ENCODE measurements at places on chromosomes 13 and 19.

GRCh38 chr19:56291867-56292266, 19.3 kb downstream of the EDDM13 start:
- DNase-seq = no peak

DNA sequence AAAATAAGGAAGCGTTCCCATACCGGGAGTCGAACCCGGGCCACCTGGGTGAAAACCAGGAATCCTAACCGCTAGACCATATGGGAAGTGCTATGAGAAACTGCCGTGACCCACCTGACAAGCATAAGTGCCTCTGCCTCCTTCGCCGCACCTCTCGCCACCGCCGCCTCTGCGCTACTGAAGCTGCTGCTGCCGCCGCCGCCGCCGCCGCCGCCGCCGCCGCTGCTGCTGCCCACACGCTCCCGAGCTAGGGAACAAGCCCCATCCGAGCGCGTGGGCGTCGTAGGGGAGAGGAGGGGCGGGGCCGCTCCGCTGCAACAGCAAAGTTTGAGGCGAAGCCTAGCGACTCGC, 610 bp upstream of the WBP4 start:
- DNase-seq = peak; percentile 84

GRCh38 chr19:19321141-19321577, 530 bp downstream of the MAU2 start:
- no peak for DNase-seq

GRCh38 chr19:37987356-37988332, 80.6 kb downstream of the SIPA1L3 start:
- no peak for DNase-seq

- DNase-seq = peak; percentile 94
These were observed 4.2 kb upstream of the RPL18A start for GRCh38 chr19:17855280-17856152.

DNA sequence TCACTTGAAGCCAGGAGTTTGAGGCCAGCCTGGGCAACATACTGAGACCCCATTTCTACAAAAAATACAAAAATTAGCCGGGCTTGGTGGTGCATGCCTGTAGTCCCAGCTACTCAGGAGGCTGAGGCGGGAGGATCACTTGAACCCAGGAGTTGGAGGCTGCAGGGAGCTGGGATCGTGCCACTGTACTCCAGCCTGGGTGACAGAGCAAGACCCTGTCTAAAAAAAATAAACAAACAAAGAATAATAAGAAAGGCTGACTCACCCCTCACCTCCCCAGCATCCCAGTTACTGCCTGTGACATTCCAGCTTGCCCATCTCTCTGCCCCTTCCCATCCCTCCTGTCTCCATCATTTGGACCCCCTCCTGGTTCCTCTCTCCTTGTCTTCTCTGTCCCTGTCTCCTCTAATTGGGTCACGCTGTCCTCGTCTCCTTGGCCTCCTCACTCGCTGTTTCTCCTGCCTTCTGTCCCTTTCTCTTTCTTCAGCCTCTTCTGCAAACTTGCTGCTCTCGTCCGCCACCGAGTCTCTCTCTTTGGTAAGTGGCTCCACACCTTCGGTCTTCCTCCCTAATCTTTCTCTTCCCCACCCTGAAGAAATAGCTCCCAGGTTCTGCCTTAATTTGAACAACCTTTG, 77.7 kb downstream of the RYR1 start:
- DNase-seq = no peak

DNA sequence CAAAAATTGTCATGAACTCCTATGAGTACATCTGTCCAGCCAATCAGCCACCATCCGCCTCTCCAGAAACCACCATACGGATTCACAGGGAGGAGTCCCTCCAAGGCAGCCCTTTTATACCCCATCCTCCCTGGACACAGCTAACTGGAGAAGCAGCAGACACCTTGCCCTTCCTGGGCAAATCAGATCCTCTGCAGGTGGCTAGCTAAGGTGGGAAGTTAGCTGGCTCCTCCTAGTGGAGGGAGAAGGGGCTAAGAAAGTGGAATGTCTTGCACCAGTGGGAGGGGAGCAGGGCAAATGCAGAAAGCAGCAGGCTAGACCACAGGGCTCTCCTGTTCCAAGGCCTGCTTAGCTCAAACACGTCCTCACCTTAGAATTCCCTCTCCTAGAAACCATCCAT, 46.2 kb upstream of the UQCRFS1 start:
- DNase-seq = no peak

GRCh38 chr13:50393628-50394027, 378.4 kb downstream of the KCNRG start:
- no peak for DNase-seq

DNA sequence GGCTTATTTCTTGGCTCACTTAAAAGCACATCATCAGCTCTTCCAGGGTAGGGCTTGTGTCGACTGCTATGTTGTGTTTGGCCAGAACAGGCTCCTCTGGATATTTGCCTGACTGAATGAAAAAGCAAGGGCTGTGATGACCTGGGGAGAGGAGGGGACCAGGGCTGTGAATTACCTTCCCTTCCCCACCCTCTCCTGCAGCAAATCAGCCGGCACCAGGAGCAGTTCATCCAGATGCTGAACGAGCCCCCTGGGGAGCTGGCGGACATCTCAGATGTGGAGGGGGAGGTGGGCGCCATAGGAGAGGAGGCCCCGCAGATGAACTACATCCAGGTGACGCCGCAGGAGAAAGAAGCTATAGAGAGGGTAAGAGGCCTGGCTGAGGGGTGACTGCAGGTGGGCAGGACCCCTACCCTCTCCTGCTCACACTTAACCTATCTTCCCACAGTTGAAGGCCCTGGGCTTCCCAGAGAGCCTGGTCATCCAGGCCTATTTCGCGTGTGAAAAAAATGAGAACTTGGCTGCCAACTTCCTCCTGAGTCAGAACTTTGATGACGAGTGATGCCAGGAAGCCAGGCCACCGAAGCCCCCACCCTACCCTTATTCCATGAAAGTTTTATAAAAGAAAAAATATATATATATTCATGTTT, 4.4 kb downstream of the GADD45GIP1 start:
- DNase-seq = no peak
